A549 treated with CpdA at 1 μM for 4 hours (cell line): ENCODE measurements at places on chromosomes 5 and 9. TPM values are rescaled to one million over a fixed set of nuclear protein-coding genes. Genes with fewer than 3 reads are reported as not detected.

Gene TPM2
- 578 to 668 TPM (median 633 TPM) in 5 replicates for total RNA-seq

Gene LRRC19
- total RNA-seq, result not detected in 5 replicates

Gene GADD45G
- total RNA-seq, result 0.16 to 0.40 TPM (median 0.35 TPM) in 4 of 5 replicates, not detected in the other

Gene NUDT12
- total RNA-seq, result 1.7 to 2.3 TPM (median 1.9 TPM) in 5 replicates

Gene DAB2IP
- 11.5 to 14.9 TPM (median 13.5 TPM) in 5 replicates for total RNA-seq

Gene SLC1A3
- total RNA-seq, result not detected in 5 replicates

Gene RMRP
- total RNA-seq, result 3.1 to 22.0 TPM (median 11.8 TPM) in 4 of 5 replicates, not detected in the other

Gene NDFIP1
- 47.2 to 52.3 TPM (median 49.0 TPM) in 5 replicates for total RNA-seq

Gene STK32A
- 0.09 to 0.30 TPM (median 0.29 TPM) in 5 replicates for total RNA-seq

Gene OTP
- 0.06 to 0.14 TPM (median 0.10 TPM) in 4 of 5 replicates, not detected in the other for total RNA-seq

Gene BHMT
- total RNA-seq, result 0.13 TPM in 1 of 5 replicates, not detected in the others

Gene ZNF367
- 5.1 to 6.3 TPM (median 5.8 TPM) in 5 replicates for total RNA-seq

Gene IFNA10
- total RNA-seq, result not detected in 5 replicates

Gene OSTF1
- 14.4 to 19.3 TPM (median 15.3 TPM) in 5 replicates for total RNA-seq

Gene PCDHB5
- 1.2 to 1.9 TPM (median 1.5 TPM) in 5 replicates for total RNA-seq

Gene LRRC70
- total RNA-seq, result 0.10 to 0.19 TPM (median 0.16 TPM) in 4 of 5 replicates, not detected in the other

Gene TBC1D13
- total RNA-seq, result 18.3 to 23.3 TPM (median 21.4 TPM) in 5 replicates

Gene UNC13B
- 8.7 to 9.8 TPM (median 9.5 TPM) in 5 replicates for total RNA-seq

Gene MARCOL
- total RNA-seq, result not detected in 5 replicates

Gene BSPRY
- total RNA-seq, result 0.06 to 0.12 TPM (median 0.07 TPM) in 3 of 5 replicates, not detected in the others

Gene SLC6A7
- total RNA-seq, result 0.01 to 0.07 TPM in 2 of 5 replicates, not detected in the others

Gene STPG3
- total RNA-seq, result not detected in 5 replicates

Gene SYK
- total RNA-seq, result 0.05 to 0.09 TPM in 2 of 5 replicates, not detected in the others

Gene PCDHGB4
- total RNA-seq, result 0.66 to 1.0 TPM (median 0.73 TPM) in 5 replicates

Gene BRD8
- 50.4 to 67.4 TPM (median 56.7 TPM) in 5 replicates for total RNA-seq

Gene CDC23
- 24.3 to 34.8 TPM (median 29.3 TPM) in 5 replicates for total RNA-seq

Gene ROR2
- 1.4 to 2.9 TPM (median 1.7 TPM) in 5 replicates for total RNA-seq

Gene PCDHGC5
- total RNA-seq, result 0.05 TPM in 1 of 5 replicates, not detected in the others

Gene RAB3C
- not detected in 5 replicates for total RNA-seq

Gene FOXD4L3
- 0.06 to 0.24 TPM (median 0.14 TPM) in 3 of 5 replicates, not detected in the others for total RNA-seq

Gene BNC2
- 3.9 to 6.9 TPM (median 5.1 TPM) in 5 replicates for total RNA-seq

Gene ZBTB5
- total RNA-seq, result 8.0 to 9.7 TPM (median 9.0 TPM) in 5 replicates

Gene LIX1
- not detected in 5 replicates for total RNA-seq

Gene DOCK2
- 2.1 to 4.2 TPM (median 2.8 TPM) in 5 replicates for total RNA-seq

Gene FBP1
- not detected in 5 replicates for total RNA-seq

Gene CAMK4
- total RNA-seq, result 0.01 to 0.13 TPM (median 0.09 TPM) in 3 of 5 replicates, not detected in the others

Gene SPATA31E1
- 0.01 to 0.03 TPM in 2 of 5 replicates, not detected in the others for total RNA-seq

Gene IL5
- total RNA-seq, result not detected in 5 replicates

Gene SHISAL2B
- not detected in 5 replicates for total RNA-seq

Gene PCDHGA10
- total RNA-seq, result 0.01 TPM in 1 of 5 replicates, not detected in the others

Gene IFNB1
- not detected in 5 replicates for total RNA-seq

Gene G3BP1
- 146 to 166 TPM (median 149 TPM) in 5 replicates for total RNA-seq

Gene GBA2
- 31.7 to 33.3 TPM (median 32.8 TPM) in 5 replicates for total RNA-seq

Gene RLN2
- total RNA-seq, result 0.17 TPM in 1 of 5 replicates, not detected in the others

Gene FAT2
- total RNA-seq, result 0.01 TPM in 1 of 5 replicates, not detected in the others

Gene TYRP1
- 0.03 TPM in 1 of 5 replicates, not detected in the others for total RNA-seq

Gene GDF9
- 0.17 to 0.56 TPM (median 0.24 TPM) in 5 replicates for total RNA-seq

Gene IFNE
- 1.6 to 3.3 TPM (median 2.3 TPM) in 5 replicates for total RNA-seq

Gene PCDHB3
- total RNA-seq, result 0.02 to 0.06 TPM (median 0.05 TPM) in 3 of 5 replicates, not detected in the others

Gene APC
- 6.3 to 10.2 TPM (median 9.3 TPM) in 5 replicates for total RNA-seq

Gene CD180
- 0.05 TPM in 1 of 5 replicates, not detected in the others for total RNA-seq
